Cortex of kidney (tissue), 1 donor: ENCODE measurements at places on chromosomes 3 and 15.

GRCh38 chr15:84750583-84751092 is 2.2 kb downstream of the ZNF592 start:
- DNase-seq, result no peak

- no peak for DNase-seq
Observed at GRCh38 chr15:91271565-91272153, 171.6 kb downstream of the SV2B start.

DNA sequence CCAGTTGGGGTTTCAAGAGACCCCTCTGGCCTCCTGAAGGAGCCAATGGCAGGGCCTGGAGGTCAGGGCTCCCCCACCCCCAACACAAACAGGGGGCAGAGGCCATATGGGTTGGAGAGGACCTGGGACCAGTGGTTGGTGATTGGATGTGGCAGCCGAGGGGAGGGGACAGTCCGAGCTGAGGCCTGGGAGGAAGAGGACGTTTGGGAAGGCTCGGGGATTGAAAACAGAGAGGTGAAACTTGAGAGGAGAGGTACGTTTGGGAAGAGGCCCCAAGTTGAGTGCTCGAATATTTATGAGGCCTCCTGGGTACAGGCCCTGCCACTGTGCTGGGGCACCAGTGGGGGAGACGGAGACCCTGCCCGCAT is 53.7 kb downstream of the DNAJB8 start:
- no peak for DNase-seq

GRCh38 chr3:11386465-11387113 is 114.4 kb downstream of the ATG7 start:
- DNase-seq, result no peak

- no peak for DNase-seq
Observed at GRCh38 chr3:16070707-16071106, 103.8 kb upstream of the GALNT15 start.
